ENCODE measurements at places on chromosomes 3 and 15.

DNA sequence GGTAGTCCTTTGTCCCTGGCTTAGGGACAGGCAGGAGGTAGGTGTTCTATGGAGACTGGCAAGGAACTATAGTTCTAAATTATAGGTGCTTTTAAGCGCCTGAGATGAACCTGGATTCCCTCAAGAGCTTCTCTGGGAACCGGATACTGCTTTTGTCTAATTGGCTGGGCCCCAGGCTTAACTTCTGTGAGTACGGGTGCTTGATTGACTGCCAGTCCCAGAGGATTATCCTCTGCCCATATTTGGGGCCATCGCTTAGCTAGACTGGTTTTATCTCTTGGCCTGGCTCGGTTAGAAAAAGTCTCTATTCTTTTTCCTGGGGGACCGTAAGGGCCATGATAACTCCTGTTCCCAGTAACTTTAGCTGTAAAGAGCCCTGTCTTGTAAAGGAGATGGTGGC, 339.1 kb downstream of the KCNH8 start:
- no peak for DNase-seq

- no peak for DNase-seq
Observed at GRCh38 chr3:167605871-167606270, 47.9 kb downstream of the WDR49 start.

DNA sequence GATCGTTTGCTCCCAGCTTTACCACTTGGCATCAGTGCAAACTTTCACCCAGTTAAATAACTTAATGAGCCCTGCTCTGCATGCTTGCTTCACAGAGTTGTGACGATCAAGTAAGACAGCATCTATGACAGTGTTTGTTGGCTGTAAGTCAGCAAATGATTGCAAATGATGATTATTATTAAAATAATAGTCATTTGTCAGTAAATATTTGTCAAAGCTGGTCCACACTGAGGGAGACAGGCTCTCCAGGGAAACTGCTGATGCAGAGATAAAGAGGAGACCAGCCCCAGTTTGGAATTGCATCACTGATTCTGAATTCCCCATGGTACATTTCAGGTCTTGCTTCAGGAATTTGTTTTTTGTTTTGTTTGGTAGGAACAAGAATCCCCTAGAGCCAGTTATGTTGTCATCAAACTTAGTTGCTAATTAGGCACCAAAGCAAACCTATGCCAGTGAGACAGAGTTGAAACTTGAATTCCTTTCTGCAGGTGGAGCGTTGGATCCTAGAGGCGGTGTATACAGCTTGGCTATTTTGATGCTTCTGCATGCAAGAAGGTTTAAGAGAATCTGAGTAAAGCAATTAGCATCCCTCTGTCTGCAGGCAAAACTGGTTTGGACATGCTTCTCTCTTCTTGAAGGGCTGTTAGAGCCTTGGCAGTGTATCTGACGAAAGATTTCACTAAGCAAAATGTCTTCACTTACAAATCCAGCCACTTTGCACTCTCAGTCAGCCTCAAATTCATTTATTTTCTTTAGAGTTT, 338.6 kb upstream of the TPRG1 start:
- DNase-seq: no peak

DNA sequence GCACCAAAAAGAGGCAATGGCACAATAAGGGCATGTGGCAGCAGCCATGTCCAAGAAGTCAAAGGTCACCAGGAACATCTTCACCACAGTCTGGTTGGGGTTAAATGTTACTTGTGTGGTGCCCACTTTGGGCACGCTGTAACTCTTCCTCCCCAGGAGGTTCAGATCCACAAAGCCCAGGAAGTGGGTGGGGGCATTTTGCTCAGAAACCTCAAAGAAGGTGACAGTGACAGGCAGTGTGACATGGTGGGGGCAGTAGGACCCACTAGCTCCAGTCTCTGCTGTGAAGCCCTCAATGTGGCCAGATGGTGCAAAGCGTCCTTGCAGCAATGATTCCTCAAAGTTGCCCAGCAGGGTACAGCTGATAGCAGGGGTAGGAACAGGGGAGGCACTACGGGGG, 5.8 kb downstream of the ZNF80 start:
- no peak for DNase-seq

GRCh38 chr3:98745718-98746117, 17.4 kb upstream of the ST3GAL6 start:
- no peak for DNase-seq

- DNase-seq: no peak
Observed at GRCh38 chr3:151501171-151501922, 40.5 kb upstream of the IGSF10 start.

DNA sequence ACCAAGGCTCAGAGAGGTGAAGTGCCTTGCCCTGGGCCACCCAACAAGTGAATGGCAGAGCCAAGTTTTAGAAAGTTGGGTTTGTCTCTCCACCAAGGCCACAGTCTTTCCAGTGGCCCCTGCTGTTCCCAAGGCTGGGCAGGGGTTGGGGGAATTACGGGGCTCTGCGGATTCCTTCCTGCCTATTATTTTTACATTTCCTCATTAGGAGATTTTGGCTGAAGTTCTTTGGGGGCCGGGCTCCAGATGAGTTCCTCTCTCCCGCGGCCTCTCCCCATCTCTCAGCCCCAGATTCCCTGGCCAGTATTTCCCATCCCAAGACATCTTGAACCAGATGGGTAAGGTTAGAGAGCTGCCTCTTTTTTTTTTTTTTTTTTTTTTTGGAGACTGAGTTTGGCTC, 44.0 kb upstream of the SMAD6 start:
- no peak for DNase-seq

DNA sequence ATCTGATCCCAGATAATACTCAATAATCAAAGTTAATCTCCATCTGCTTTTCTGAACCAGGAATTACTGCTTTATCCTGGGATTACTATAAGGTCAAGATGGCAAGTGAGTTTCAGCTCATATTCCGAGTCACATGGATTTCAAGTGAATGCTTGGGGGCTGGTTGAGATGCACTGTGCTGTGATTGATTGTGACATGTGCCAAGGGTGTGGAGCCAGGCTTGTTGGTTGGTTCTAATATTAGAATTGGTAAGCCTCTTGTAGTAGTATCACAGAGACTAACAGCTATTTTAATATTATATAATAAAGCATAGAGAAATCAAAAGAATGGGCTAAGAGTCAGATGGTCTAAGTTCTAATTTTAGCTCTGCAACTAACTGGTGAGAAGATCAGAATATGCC, 74.2 kb upstream of the ICE2 start:
- no peak for DNase-seq

DNA sequence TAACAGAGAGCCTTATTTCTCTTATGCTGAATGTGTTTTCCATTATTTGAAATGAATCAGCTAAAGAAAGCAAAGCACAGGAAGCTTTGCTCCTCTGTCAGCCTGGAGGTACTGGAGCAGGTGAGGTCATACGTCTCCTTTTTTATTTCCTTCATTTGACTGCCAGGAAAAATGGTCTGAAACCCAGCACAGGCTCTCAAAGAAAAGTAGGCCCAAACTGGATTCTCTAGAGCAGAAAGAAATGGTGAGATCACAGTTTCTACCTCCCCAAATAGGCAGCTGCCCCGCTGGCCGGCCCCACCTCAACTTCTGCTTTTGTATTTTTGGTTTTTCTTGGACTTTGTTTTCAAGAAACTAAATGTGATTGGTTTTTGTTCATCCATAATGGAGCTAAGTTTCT, 95.1 kb downstream of the RPL39L start:
- no peak for DNase-seq

Data from Panc1 (cell line).